Stimulated activated CD8-positive, alpha-beta memory T cell treated with anti-CD3 and anti-CD28 coated beads, Interleukin-15, amount 100 ng/mL, for 48 hours (primary cell): ENCODE measurements at places on chromosomes 11 and 22.

DNA sequence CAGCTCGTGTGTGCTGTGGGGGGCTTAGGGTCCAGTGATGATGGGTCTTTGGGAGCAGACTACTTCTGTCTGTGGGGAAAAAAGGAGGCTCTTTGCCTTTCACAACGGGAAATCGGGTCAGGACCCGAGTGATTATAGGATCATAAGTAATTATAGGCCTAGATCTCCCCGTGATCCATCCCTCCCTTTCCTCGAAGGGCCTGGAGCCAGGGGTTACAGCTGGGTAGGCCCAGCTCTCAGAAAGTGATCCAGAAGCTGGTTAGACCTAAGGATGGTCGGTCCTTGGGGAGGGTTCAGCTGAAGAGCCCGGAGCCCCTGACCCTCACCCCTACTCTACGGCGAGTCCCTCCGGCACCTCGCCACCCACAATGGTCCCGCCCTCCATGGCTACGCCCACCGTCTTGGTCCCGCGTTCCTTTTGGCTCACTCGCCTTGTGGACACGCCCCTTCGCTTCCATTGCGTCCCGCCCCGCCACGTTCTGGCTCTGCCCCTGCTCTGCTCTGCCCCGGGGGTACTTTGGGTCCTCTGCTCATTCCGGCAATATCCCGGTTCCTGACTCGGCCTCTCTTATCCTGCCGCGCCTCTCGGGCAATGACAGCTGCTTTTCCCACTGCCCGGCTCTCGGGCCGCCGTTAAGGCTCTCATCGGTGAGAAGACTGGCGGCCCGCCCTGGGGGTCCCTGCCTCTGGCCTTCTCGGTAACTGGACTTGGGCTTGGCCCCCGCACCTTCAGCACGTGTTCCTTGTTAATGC lies 5.0 kb downstream of the IGSF22 start:
- DNase-seq: peak; percentile 73

DNA sequence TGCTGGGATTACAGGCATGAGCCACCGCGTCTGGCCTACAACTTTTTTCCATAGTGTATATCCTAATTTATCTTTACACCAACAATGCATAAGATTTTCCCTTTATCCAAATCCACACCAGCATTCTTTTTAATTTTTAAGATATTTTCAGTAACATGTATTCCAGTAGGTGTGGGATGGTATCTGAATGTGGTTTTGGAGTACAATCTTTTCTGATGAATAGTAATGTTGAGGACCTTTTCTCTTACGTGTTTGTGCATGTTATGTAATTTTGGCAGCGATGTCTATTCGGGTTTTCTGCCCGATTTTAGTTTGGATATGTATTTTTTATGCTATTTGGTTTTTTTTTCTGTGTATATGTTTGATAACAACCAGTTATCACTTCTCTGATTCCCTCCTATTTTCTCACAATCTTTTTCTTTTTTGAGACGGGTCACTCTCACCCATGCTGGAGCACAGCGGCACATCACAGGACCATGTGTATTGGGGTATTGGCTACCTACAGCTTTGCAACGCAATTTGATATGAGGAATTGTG lies 114.6 kb upstream of the GRK3 start:
- DNase-seq: no peak

- DNase-seq: no peak
Measured at GRCh38 chr11:19499999-19500398, 212.6 kb upstream of the NAV2 start.

- no peak for DNase-seq
Measured at GRCh38 chr11:12800871-12801270, 126.7 kb downstream of the TEAD1 start.

DNA sequence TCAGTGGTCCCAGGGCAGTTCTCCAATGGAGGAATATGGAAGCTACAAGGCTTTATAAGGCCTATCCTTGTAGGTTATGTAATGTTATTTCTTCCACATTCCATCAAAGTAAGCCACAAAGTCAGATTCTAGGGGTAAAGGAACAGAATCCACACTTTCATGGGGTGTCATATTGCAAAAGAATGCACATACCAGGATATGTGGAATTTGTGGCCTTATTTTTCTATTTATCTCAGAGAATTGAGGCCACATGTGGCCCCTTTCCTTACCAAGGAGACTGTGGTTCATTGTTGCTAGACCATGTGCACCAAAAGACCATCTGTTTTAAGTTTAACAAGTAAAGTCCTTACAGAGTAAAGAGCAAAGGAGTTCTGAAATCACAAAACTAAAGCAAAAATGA lies 12.9 kb downstream of the LRRC4C start:
- DNase-seq: no peak

- no peak for DNase-seq
Measured at GRCh38 chr11:114160894-114161293, 101.4 kb downstream of the ZBTB16 start.

GRCh38 chr11:68688881-68689280 lies 4.5 kb downstream of the GAL start:
- DNase-seq: no peak

- DNase-seq: no peak
Measured at GRCh38 chr11:130994043-130994442, 77.8 kb upstream of the SNX19 start.

DNA sequence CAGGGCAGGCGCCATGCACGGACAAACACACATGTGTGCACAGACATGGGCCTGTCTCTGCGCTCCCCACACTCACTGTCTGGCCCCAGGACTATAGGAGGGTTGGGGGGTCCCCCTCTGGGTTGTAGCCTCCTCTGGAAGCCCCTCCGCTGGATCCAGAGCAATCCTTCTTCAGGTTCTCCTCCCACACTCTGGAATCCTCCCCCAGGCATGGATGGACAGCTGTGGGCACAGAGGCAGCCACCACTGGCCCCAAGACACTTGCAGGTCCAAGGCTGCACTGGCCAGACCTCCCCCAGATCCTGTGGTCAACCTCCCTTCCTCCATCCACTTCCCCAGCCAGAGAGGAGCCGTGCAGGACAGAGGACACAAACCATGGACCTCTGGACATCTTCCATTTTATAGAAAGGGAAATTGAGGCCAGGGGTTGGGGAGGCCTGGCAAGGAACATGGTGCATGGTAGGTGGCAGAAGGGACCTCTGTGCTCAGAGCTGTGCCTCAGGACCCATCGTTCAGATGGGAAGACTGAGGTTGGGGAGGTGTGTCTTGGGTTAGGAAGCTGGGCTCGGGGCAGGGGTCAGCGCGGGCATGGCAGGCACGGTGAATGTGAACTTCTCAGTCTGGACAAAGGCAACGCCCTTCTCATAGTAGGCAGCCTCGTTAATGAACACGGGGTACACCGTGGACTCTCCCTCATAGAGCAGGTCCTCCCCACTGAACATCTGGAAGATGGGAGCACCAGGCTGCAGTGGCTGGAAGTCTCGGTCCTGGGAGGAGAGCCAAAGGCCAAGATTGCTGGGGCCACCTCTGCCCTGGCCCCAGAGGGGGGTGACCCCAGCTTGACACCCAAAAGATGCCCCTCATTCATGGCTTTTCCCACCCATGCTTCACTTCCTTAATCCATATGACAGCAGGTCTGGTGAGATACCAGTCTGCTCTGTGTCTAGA lies 2.9 kb upstream of the TBX10 start:
- no peak for DNase-seq

DNA sequence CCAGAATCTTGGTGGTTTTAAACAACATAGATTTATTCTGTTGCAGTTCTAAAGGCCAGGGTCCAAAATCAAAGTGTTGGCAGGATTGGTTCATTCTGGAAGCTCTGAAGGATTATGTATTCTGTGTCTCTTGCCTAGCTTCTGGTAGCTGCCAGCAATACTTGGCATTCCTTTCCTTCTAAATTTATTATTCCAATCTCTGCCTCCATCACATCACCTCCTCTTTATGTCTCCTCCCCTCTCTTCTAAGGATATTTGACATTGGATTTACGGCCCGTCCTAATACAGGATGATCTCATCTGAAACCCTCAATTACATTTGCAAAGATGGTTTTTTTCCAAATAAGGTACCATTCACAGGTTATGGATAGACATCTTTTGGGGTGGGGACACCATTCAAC lies 186.5 kb downstream of the SBF2 start:
- DNase-seq: no peak

DNA sequence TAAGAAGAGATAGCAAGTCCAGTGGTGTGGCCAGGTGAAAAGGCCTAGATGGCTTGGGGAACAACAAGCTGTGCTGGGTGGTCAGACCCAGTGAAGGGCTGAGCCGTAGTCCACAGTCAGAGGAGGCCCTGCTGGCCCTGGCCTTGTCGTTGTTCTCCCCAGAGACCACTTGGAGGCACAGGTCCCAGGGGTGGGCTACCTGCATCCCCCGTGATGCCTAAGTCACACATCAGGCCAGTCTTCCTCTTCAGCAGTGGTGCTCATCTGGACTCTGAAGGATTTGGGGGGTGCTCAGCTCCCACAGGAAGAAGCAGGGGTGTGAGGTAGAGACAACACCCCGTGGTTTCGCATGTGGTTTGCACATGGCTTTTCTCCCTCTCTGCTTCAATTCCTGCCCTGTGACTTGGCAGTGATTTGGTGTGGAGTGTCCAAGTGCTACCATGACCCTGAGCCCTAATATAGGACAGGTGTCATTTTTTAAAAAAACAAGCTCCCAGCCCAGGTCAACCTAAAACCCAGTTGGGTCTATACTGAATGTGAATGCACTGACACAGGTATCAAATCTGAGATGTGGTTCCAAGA lies 51.0 kb downstream of the ALX4 start:
- no peak for DNase-seq

GRCh38 chr22:35170716-35171697 lies 86.3 kb upstream of the HMGXB4 start:
- DNase-seq: no peak

DNA sequence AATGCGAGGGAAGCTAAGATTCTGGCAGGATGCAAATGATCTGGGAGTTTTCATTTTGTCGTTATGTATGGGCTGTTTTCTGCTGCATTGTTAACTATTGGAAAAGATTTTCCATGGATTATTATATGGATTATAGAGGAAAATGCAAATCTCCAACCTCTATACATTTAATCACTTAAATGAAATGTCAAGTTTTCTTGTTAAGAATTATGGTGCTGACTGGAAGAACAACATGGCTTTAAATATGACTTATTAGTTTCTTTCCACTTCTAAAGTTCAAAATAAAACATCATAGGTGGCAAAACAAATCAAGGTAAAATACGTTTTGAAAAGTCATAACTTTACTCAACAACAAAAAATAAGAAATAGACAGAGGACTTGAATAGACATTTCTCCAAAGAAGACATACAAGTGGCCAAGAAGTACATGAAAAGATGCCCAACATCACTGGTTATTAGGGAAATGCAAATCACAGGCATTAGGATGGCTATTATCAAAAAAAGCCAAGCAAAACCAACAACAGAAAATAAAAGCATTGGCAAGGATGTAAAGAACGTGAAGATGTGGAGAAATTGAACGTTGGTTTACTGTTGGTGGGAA lies 56.2 kb upstream of the CLDN5 start:
- no peak for DNase-seq

DNA sequence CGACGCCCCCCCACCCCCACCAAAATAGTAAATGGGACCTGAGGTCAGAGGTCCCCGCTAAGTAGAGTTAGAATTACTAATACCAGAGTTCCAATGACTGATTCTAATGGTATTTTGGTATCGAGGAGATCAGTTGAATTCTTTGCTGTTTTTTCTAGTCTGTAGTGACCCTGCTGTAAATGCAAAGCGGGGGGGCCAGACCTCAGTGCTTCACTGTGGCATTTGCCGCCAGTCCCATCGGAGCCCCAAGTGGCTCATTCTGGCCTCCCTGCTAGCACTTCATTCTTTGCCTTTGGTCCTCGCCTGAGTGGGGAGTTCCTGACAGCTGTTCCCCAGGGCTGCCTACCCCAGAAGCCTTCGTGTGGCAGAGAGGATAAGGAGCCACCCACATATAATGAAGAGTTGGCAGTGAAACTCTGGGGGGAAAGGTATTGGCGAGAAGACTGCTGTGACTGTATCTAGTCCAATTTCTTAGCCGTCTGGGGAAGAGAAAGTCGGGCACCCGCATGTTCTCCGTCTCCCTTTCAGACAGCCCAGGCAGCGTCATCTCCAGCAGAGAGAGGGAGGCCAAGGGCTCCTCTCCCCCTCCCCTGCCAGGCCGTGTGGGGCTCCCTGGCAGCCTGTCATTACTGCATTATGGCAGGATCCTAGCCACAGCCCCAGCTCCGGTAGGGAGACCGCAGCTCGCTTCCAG lies 19.4 kb upstream of the CABP7 start:
- no peak for DNase-seq

DNA sequence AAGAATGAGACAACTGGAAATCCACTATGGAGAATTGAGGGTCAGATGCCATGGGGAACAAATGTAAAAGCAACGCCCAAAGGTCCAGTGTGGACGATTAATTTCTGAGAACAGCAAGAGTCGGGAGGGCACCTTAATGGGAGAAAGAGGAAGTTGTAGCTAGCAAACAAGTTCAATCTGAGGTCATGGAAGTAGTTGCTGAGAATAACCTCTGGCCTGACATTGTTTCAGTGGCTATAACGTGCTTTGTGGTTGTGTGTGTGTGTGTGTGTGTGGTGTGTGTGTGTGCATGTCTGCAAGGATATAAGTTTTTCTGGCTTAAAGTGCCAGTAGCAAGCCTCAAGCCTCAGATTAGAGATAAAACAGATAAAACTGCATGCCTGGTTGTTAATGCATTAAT lies 1630.1 kb upstream of the TENM4 start:
- no peak for DNase-seq

DNA sequence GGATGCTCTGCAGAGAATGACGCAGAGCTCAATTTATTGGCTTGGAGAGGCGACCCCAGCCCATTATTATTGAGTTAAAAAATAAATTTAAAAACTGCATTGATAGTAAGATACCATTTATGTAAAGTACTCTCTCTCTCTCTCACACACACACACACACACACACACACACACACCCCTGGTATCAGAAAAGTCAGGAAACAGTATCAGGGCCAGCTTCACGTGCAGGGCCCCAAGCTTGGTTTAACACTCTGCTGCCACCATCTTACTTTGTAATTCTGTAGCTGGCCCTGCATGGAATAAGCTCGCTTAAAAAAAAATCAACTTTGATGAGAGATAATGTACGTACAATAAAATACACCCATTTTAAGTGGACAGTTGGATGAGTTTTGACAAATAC lies 59.8 kb upstream of the CD5 start:
- DNase-seq: no peak

- no peak for DNase-seq
Measured at GRCh38 chr11:76164081-76164480, 42.2 kb downstream of the WNT11 start.

DNA sequence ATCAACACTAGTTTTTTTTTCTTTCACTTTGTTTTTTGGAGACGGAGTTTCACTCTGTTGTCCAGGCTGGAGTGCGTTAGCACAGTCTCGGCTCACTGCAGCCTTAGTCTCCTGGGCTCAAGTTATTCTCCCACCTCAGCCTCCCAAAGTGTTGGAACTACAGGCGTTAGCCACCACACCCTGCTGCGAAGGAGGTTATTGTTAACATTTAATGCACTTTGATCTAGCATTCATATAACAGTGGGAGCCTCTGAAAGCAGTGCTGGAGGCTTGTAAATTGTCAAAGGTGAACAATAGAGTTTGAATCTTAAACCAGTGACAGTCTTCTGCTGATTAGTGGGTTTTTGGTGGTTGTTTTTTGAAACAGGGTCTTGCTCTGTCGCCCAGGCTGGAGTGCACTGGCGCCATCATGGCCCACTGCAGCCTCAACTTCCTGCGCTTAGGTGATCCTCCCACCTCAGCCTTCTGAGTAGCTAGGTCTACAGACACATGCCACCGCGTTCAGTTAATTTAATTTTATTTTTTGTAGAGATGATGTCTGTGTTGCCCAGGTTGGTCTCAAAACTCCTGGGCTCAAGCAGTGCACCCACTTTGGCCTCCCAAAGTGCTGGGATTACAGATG lies 96.9 kb upstream of the HORMAD2 start:
- DNase-seq: no peak

- no peak for DNase-seq
Measured at GRCh38 chr22:49568751-49569285, 258.9 kb downstream of the BRD1 start.

GRCh38 chr11:71558996-71559395 lies 6.4 kb upstream of the KRTAP5-10 start:
- DNase-seq: no peak
